Activated naive CD8-positive, alpha-beta T cell treated with anti-CD3 and anti-CD28 coated beads for 36 hours (primary cell): ENCODE measurements at places on chromosomes 2 and 18. TPM values are rescaled to one million over a fixed set of nuclear protein-coding genes. Genes with fewer than 3 reads are reported as not detected.

Gene DPP10
- total RNA-seq: not detected

Gene CFAP221
- not detected for total RNA-seq

Gene ASAP2
- 0.04 TPM for total RNA-seq

GRCh38 chr2:179812501-179812900, 48.9 kb downstream of the ZNF385B start:
- no peak for DNase-seq

DNA sequence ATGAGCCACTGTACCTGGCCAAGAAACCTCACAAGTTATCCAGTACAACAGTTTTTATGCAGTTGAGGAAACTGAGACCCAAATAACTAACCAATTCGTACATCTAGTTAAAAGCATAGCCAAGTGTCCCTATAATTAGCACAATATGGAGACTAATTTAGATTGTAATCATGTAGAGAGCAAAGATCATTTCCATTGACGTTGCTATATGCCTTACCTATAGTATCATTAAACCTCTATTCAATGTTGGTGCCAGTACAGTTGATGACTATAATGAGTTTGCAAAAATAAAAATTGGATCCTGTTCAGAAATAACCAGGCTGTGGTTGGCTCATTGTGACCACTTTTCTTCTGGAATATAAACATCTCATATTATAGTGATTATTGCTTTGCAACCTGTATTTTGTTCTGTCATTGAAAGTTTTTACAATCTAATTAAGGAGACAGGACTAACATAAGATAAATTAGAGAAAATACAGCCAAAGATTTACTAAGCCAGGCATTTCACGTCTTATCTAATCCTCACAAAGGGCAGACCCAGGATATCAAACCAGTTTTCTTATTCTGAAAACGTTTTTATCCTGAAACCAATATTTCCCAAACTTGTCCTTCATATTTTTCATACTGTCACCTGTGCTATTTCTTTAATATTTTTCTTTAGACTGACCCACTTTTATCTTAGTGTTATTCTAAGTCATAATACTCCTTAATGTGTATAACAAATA, 130.0 kb upstream of the STON1 start:
- DNase-seq: no peak

DNA sequence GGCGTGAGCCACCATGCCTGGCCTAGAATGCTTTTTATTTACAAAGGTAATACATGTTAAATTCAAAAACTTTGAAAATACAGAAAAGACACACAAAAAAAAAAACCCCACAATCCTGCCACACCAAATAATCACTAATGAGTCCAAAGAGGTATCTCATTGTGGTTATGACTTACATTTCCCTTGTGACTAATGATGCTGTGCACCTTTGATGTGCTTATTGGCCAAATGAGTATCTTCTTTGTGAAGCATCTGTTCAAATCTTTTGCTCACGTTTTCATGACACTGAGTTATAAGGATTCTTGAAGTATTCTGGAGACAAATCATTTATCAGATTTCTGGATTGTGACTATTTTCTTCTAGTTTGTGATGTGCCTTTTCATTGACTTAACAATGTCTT, 6.4 kb upstream of the NLRC4 start:
- DNase-seq: no peak

GRCh38 chr18:8611916-8612576, 2.8 kb downstream of the RAB12 start:
- no peak for DNase-seq

GRCh38 chr2:180050246-180050645, 43.1 kb upstream of the CWC22 start:
- DNase-seq: no peak

DNA sequence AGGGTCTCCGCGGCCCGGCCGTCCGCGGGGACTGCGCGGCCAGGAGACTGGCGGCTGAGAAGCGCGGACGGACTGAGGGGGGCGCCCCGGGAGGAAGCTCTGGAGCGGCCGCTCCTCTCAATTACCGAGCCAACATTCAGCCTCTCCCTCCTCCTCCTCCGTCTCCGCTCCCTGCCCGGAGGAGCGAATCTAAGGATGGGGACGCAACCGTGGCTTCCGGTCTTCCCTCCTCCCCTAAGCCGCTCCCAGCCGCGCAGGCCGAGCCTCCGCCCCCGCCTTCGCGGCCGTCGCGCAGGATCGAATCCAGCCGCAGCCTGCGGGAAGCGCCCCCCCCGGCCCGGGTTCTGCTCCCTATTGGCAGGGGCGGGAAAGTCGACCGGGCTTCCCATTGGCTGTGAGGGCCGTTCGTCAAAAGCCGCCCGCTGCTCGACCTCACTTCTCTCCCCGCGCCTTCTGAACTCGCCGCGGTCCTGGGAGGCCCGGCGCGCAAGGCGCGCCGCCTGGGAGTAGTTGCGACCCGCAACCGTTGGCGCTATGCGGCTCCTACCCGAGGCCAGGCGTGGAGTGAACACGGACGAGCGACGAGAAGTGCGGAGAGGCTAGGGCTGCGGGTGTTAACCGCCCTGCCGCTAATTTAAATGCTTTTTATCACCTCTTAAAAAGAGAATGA, at the start of gene HNRNPLL:
Gene HNRNPLL, minus strand, starts transcription at position 197 of the 670 bp plus-strand sequence. CDS start 302 bp downstream, outside the sequence.
- peak; percentile 96 for DNase-seq
